ENCODE measurements at places on chromosomes 12 and 14.
A peak's percentile ranks its signal among the peaks of the same experiment; 100 is the strongest.

DNA sequence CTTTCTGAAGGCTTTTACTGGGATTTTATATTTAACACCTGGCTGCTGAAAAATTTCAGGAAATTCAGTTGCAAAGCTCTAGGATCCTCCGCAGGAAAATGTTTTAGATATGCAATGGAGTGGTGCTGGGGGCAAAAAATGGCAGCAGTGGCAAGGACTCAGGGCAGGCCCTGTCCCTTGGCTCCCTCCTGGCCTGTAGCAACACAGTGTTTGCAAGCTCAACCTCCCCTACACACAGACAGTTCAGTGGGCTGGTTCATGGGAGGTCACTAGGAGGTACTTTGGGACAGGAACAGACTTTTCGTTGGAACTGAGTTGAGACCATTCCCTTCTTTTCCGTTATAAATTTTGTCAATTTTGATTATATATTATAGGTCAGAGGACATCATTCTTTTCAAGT, 270.4 kb downstream of the ADAMTS20 start:
- DNase-seq = no peak

DNA sequence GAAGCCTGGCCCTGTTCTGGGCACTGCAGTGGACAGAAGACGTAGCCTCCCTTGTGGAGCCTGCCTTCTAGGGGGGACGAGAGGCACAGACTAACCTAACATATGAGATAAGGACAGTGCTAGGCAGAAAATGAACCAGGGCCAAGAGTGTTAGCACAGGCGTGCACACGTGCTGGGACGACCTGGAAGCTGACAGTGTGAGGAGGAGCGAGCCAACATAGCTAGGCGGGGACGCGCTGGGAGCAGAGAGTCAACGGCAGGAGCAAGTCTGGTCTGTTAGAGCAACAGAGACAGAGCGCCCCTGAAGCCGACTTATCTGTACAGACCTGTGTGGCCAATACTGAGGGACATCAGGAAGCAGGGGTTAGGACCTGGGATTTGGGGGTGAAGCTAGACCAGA, 8.0 kb downstream of the PXMP2 start:
- DNase-seq = no peak

- no peak for DNase-seq
Observed at GRCh38 chr12:129606239-129606638, 297.6 kb downstream of the TMEM132D start.

DNA sequence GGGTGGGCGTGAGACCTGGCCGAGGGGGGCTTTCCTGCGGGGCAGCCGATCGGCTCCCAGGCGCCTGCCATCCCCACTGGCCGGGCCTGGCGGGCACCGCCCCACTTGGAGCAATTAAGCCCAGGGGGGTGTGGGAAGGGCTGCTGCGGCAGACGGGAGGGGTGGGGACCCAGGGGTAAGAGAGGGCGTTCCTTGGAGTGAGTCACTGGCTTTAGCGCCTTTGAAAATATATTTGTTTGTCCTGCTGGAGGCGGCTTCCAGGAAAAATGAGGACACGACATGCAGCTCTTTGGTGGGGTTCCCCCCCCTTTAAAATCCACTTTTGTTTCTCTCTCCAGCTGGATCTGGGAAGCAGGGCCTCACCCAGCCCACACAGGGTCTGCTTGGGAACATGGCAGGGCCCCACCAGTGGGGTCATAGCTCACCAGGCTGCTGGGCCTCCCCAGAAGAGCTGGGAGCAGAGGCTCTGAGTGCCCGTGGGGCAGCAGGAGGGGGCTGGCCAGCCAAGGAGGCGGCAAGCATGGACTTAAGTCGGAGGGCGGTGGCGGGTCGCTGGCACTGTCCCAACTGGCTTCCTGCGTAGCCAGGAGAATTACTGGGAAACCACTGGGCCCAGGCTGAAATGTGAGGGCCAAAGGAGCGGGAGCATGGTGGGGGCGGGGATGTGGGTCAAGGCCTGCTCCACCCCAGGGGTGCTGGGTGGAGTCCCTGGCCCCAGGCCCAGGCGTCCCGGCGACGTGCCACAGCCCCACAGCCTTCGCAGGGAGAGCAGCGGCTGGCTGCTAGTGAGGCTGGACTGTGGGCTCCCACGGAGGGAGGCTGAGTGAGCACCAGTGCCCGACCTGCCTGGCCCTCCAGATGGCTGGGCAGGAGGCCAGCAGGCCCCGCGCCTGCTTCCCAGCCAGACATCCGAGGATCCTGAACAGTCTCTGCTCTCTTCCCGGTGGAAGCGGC, 128.0 kb downstream of the RFLNA start:
- DNase-seq = peak; percentile 79

DNA sequence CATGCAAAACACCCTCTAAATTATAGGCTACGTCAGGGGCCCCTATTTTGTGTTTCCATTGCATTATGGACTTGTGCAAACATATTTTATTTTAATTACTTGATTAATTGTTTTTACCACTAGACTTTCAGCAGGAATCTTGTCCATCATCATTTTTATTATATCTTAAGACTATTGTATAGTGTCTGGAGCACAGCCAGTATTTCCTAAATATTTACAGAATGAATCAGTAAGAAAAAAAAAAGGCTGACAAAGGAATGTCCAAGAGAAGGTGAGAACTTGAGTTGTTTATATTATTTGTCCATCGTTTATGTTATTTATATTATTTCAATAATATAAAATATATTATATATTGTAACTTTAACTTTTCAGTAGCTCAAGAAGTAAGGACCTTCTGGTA, 664.7 kb downstream of the SLC6A15 start:
- DNase-seq = no peak

DNA sequence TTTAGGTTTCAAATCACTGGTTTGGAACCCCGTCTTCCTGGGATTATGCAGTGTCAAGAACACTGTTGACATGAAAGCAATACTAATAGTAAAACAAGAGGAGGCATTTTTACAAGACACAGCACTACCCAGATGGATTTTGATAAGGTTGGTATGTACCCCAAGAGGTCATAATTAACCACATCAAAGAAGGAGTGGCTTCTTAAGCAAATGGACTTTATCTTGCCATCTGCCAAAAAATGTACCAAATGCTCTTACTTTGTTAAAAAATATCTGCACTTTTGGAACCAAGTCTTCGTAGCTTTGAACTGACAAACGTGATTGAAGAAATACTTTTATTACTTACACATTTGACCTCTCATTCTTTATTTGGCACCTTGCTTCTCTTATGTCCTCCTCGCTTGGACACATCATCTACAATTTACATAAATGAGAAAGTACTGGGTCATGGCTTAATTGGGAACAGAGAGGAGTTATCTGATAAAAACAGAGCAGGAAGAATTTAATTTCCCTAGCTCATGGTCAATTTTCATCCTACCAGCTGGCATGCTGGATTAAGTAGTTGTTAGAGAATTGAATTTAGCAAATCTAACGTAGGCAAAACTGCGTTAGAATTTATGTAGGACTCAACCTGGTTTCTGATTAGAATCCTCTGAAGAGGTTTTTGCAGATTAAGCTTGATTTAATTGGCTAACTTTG, 54.5 kb upstream of the PRICKLE1 start:
- no peak for DNase-seq

- DNase-seq = no peak
Observed at GRCh38 chr14:22071006-22071405, 397.4 kb upstream of the OR4E1 start.

- no peak for DNase-seq
Observed at GRCh38 chr14:84181072-84181471, 1348.9 kb upstream of the FLRT2 start.

- no peak for DNase-seq
Observed at GRCh38 chr12:127035011-127035879, 1231.7 kb upstream of the TMEM132C start.

DNA sequence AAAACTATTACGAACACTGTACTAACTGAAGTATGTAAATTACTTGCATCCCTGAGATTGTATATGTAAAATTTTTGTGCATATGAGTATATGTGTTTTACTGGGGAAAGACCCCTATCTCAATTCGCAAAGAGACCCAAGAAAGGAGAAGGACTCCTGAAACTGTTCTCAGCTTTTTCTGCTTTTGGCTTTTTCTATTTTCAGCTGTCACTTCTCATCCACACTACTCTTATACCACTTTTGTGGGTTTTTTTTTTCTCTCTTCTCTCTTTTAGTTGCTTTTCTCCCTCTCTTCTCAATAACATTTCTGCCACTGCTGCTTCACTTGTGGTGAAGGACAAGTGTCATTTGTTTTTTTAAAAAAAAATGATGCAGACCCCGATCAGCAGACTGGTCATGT, 39.8 kb downstream of the NIN start:
- no peak for DNase-seq

DNA sequence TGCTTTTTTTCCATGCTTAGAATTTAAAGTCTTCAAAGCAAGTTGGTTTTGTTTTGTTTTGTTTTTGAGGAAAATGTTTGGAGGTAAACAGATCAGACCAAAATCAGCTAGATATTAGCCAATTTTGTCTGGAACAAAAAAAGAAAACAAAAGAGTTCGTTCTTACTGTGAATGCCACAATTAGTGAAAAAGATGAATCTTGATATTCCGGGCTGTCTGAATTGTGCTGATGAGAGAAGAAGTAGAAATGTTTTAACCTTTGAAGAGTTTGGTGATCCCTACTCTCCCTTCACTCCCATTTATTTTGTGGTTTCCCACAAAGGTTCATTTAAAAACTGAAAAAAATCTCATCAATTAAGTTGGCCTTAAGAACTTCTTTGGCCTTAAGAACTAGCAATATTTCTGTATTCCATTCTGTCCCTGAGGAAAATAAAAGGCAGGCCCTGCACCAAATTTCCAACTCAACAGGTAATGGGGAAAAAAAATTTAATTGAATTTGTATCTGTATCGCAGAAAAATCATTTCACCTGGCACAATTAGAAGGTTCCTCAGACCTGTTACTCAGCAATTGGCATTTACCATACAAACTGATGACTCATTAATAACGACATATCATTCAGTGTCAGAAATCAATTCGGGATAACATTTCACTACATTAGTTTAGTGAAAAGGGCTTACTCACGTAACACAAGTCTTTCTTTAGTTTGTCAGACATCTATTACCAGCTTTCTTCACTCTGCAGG, 562 bp upstream of the GLIPR1L2 start:
- no peak for DNase-seq

GRCh38 chr12:72030277-72030676, 91.6 kb downstream of the TPH2 start:
- DNase-seq = no peak

- peak; percentile 72 for DNase-seq
Observed at GRCh38 chr14:94345344-94346064, 22.4 kb upstream of the SERPINA6 start.

- DNase-seq = no peak
Observed at GRCh38 chr12:112179916-112180315, 54.6 kb downstream of the TRAFD1 start.

DNA sequence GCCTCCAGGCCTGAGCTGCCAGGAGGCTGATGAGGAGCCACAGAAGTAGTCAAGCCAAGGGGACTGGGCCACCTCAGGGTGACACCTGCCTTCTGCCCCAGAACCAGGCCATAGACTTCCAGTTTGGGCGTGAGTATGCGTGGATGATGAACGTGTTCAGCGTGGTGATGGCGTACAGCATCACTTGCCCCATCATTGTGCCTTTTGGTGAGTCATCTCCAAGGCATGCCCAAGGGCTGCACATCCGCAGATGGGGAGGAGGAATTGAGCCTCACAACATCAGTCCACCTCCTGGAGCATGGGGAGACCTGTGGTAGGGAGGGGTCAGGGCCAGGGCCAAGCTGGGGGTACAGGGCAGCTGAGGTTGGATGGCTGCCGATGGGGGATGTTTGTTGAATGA, 22.3 kb downstream of the NGB start:
- no peak for DNase-seq

- no peak for DNase-seq
Observed at GRCh38 chr12:53332744-53333143, 3.4 kb downstream of the SP7 start.

DNA sequence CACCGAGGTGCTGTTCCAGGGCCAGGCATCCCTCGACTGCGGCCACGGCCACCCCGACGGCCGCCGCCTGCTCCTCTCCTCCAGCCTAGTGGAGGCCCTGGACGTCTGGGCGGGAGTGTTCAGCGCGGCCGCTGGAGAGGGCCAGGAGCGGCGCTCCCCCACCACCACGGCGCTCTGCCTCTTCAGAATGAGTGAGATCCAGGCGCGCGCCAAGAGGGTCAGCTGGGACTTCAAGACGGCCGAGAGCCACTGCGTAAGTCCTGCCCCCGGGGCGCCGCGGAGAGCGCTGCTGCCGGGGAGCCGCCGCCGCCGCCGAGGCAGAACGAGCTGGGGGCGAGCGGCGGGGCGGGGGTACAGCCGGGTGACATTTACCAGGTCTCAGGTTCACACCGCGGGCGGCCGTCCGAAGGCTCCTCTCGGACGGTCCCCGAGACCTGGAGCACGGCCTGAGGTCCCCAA, 1.4 kb downstream of the PLXNC1 start:
- DNase-seq = no peak

GRCh38 chr12:105318651-105319483, 11.6 kb upstream of the C12orf75 start:
- no peak for DNase-seq

DNA sequence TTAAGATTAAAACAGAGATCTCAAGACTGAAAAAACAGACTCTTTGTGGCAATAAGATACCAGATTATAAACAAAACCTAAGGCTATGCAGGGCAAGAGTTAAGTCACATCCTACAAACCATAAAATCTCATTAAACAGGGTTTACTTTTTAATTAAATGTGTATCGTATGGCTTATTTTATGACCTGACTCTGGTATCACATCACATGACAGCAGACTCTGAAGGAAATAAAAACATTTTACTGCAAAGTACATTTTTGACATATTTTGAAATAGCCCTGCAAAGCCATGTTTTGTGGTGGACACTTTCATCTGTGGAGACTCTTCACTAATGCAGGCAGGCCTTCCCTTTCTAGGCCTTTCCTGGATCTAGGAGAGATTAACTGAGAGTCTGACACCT, 327.6 kb upstream of the CLEC14A start:
- no peak for DNase-seq

- peak; percentile 28 for DNase-seq
Observed at GRCh38 chr12:6222078-6222654, 22.0 kb downstream of the CD9 start.

DNA sequence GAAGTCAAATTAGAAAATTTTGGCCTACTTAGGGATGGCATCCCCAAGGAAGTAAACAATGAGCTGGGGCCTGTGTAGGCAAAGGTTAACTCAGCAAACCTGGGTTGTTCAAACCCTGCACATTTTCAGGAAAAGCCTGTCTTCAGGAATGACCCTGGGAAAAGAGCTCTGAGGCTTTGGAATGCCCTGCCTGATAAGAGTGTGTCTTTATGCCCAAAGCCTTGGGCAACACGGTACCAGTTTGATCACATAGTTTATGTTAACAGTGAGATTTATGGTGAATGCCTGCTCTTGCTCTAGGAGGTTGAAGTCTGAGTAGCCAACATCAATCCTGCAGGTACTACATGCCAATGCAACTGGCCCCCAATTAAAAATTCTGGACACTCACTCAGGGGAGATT, 28.2 kb upstream of the STAB2 start:
- no peak for DNase-seq

DNA sequence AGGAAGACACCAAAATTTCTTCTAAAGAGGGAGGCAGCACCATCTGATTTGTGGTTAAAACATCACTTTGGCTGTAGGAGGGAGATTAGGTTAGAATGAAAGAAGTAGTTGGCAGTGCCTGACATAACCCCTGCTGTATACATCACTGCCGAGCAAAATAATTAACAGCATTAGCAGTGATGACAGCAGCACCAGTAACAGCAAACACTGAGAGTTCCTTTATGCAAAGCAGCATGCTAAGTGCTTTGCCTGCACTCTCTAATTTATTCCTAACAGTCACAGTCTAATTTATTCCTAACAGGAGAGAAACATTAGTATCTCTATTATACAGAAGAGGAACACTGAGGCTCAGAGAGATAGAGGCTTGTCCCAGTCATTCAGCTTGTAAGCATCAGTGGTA, 1469.7 kb downstream of the AACS start:
- no peak for DNase-seq

- DNase-seq = no peak
Observed at GRCh38 chr14:77822741-77823140, 22.8 kb downstream of the ADCK1 start.
